ENCODE measurements at places on chromosomes 7 and 10.

DNA sequence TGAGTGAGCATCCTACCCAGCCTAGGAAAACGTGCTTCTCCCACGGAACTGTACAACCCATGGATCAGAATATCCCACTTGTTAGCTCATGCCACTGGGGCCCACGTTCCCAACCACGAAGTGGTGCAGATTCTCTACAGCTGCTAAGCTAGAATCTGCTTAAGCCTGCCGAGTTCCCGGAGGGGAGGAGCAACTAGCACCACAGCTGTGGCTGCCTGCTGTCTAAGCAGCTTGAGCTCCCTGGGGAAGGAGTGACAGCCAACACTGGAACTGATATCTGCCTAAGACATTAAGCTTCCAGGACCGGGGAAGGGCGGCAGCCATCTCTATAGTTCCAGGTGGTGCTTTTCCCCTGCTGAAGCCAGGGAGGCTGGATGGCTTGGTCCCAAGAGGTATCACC, 334.7 kb upstream of the CHRM2 start:
- no peak for DNase-seq

GRCh38 chr10:61961278-61961677, 59.8 kb downstream of the ARID5B start:
- DNase-seq: no peak

- DNase-seq: no peak
These were observed 247.7 kb downstream of the PRKG1 start for GRCh38 chr10:51321980-51322379.

DNA sequence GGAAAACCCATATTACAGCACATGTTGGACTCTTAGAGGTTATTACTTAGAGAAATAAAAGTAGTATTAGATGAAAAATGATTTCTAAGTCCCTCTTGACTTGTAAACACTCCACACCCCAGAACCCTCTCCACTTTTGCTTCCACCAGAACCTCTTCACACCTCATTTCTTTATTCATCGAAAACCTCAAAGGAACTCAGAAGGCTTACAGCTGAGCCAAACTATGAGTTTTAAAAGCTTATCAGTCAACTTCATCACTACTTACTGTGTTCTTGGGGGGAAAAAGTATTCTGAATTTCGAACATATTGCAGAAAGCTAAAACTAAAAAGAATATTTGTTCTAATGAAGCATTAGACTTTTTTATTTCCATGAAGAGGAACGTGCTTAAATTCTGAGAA, 547.8 kb upstream of the STEAP1 start:
- DNase-seq: no peak

DNA sequence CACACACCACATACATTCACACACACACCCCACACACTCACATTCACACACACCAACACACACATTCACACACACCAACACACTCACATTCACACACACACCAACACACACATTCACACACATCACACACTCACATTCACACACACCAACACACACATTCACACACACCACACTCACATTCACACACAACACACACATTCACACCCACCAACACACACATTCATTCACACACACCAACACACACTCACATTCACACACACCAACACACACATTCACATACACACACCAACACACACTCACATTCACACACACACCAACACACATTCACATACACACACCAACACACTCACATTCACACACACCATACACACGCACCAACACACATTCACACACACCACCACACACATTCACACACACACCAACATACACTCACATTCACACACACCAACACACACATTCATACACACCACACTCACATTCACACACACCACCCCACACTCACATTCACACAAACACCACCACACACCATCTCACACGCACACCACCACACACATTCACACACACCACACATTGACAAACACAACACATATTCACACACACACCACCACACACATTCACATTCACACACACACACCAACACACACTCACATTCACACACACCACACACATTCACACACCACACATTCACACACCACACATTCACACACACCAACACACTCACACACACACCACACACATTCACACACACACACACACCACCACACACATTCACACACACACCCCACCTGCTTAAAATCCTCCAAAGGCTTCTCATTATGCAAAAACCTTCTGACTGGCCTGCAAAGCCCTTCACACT, 9.0 kb downstream of the TAS2R40 start:
- no peak for DNase-seq

- DNase-seq: no peak
These were observed 46.6 kb downstream of the AGMO start for GRCh38 chr7:15515252-15515651.

DNA sequence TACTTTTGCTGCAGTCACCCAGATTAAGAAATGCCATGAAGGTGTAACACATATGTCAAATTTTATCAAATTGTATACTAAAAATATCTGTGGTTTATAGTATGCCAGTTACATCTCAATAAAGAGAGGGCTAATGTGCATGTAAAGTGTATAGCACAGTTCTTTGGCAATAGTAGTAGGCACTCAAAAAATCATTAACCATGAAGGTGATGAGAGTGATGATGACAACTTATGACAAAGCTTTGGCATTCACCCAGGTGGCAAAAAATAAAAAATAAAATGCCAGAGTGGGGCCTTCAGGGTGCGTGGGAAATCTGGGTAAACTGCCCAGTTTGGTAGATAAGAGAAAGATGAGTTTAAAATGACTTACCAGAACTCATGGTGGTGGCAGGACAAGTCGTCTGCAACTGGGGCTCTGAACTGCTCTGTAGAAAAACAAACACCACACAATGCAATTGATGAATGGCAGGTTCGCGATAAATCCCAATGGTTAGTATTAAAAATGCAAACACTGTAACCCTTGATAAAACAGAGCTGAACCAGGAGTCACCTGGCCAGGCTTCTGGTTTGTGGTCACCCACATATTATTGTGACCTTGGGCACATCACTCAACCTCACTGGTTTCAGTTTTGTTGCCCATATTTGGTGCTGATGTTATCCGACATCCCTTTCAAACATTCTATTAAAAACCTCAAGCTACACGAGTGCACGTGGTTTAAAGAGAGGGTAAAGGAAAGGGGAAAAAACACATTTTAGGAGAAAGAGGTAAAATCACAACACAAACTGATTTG, 120.2 kb downstream of the SORBS1 start:
- no peak for DNase-seq

DNA sequence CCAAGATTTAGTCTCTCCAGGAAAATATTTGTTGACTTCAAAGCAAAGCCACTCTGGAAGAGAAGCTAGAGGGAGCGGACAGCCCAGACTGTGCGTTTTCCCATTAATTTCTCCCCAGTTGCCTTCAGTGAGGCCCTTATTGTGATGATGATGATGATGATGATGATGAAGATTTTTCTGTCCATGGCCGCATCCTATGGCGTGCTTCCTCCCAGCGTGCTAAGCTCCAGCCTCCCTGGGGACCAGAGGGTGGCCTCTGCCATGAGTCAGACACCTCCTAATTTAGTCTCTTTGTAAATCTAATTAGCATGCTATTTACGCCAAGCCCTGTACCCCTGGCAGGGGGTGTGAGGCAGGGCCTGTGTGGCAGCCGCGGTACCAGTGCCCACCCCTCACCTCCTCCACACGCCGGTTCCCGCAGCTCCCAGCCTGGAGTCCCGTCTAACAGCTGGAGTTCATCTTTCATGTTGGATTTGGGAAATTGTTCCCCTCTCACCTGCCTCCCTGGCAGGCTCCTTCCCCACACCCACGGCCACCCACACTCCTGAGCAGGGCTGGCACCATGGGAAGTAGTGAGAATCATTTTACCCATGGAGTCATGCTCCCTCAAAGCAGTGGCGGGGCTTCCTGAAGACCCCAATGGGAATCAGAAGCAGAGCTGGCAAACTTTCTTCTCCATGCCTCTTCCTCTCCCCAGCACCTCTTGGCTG, 92.2 kb downstream of the C10orf105 start:
- DNase-seq: no peak

- DNase-seq: no peak
These were observed 2.1 kb upstream of the SORCS3 start for GRCh38 chr10:104638861-104639589.

- no peak for DNase-seq
These were observed 260.8 kb downstream of the SKAP2 start for GRCh38 chr7:26603631-26604030.

DNA sequence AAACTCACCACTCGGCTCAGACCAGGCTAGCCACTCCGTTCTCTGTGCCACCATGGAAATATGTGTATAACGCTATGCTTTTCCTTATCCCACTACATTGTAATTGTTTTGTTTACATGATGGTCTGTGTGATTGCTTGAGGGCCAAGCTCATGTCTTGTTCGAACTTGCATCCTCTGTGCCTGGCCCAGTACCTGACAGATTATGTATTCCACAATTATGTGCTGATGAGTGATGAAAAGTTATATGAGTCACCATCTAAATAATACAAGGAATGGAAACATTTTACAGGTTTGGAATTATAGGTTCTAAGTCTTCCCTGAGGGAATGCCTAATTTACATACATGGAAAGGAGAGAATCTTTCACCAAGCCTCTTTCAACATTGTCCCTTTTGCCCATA, 137.4 kb downstream of the C7orf25 start:
- DNase-seq: no peak

- no peak for DNase-seq
These were observed 15.2 kb downstream of the SRI start for GRCh38 chr7:88204525-88205110.

DNA sequence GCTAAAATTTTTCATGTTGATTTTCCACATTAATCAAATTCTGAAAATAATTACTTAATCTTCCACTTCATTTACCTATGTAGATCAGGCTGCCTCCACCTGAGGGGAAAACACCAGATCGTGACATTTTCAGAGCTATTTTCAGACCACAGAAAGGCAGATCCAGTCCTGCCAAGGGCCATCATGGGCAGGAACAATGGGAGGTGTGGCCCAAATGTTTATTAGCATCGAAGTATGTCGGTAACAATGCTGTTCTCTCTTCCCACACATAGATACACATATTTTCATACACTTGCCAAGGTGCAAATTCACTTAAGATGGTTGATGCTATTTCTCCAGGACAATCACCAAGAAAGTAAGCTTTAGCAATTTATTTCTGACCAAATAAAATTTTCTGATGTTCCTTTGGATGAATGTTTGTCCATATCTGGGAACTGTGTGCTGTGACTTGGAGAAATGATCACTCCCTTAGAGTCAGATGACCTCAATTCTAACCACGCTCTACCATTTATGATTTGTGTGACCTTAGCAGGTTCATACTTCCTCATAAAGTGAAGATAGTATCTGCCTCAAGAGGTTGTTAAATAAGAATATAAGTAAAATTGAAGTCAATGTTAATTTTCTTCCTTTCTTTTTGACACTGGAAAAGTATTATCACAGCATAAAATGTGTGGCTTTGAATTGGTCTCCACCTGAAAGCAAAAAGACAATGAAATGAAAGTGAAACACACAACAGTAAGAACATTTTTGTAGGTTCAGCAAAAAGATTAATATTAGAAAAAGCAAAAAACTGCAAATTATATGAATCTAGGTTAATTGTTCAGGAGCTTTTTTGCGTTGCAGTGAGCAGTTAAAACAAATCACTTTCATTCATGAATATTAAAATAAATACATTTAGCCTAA, 310.4 kb upstream of the PHF14 start:
- no peak for DNase-seq

DNA sequence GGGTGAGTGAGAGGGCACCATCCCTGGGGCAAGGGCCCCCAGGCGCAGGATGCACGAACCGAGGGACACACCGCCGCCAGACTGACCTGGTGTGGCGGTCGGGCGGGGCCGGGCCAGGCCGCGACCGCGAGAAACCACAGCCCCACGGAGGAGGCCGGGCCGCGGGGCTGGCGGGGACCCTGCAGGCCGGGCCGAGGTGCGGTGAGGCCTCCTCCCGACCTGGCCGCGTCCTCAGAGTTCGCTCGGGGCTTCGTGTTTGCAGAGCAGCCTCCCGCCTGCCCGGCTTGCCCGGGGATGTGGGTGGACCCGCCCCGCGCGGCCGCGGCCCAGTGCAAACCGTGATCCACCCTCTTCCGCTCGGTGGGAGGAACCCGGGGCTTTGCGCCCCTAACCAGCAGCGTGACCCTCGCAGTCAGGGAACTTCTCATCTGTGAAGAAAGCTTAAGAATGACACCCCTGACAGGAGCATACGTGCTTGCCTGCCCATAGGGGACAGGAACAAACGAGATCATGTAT, 20.6 kb upstream of the HOXA13 start:
- DNase-seq: no peak

- DNase-seq: no peak
These were observed 70.0 kb upstream of the PRSS58 start for GRCh38 chr7:142327628-142328405.

GRCh38 chr10:62005687-62006086, 104.2 kb downstream of the ARID5B start:
- DNase-seq: no peak

- no peak for DNase-seq
These were observed 37.3 kb downstream of the SHH start for GRCh38 chr7:155774947-155775346.

DNA sequence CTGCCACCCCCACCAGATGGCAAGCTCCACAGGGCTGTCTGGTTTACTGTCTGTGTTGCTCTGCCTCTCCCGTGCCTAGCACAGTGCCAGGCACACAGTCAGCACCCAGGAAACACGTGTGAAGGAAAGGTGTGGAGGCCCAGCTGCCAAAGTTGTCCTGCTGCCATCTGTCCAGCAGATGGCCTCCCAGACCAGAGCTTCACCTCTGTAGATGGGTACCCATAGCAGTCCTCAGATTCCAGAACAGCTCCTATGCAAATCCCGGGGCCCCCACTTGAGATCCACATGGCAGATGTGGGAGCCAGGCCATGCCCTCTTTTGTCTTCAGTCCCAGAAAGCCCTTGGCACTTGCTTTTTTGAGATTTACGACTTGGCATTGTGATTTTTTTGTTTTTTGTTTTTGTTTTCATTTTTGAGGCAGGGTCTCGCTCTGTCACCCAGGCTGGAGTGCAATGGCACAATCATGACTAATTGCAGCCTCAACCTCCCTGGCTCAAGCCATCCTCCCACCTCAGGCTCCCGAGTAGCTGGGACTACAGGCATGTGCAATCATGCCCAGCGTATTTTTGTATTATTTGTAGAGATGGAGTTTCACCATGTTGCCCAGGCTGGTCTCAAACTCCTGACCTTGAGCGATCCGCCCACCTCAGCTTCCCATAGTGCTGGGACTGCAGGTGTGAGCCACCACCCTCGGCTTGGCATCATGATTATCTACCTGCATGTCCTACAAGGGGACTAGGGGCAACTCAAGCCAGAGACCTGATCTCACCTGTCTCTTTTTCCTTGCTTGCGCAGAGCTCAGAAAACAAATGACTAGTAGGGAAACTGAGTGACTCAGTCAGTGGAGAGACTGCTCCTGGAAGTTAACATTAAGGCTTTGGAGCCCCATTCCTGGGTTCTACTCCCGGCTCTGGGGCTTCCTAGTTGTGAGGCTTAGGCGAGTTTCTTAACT, 16.9 kb upstream of the PALD1 start:
- no peak for DNase-seq
